ENCODE measurements at places on chromosomes 16 and 17.

DNA sequence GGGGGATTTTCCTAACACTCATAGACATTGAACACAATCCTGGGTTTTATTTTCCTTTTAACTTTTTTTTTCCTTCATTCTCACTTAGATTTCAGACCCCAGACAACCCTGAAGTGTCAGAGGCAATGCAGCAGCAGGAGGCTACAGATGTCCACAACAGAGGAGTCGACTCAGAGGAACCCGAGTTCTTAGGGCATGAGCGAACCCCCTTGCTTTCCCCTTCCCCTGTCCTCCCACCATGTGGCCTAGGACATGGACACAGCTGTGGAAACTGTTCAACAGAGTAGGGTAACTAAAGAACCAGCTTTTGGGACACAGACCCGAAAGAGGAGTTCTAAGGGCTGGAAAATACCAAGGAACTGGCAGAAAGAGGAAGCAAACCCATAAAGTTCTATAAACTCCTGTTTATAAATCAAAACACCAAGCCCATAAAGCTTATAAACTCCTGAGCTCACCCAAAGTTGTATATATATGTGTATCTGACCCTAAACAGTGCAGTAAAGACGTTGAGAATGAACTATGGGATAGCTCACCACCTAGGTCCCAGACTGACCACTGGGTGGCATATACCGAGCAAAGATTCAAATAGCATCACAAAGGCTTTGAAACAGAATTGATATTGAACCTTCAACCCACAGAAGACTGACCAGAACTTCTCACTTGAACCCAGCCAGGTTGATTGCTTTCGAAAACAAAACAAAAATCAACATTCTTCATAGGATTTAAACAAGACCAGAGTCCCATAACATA is 33.9 kb downstream of the CMTM4 start:
- DNase-seq, result no peak

DNA sequence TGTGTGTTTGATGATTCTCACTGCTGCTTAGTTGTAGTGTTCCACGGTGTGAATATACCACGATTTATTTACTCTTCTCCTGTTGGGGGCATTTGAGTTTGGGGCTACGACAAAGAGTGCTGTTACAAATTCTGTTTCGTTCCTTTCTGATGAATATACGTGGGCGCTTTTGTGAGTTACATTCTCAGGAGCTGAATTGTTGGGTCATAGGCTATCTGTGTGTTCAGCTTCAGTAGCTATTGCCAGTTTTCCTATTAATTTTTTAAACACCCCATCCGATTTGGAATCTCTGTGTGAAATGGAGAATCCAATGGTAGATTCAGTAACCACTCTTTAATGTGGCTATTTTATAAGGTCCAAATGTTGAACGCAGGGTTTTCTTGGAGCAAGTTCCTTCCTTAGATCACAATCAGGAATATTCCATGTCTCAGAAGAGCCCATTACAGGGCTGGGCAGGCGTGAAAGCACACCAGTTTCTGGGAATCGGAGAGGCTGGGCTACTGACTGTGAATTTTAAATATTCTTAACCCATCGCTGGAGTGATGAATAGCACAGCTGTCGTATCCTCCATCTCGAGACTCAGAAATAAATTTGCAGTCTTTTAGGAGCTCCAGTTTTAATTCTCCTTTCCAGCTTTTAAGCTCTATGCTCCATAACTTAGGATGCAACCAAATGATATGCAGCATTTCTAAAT is 115.9 kb downstream of the PITPNC1 start:
- DNase-seq, result no peak

GRCh38 chr16:81280393-81280792 is 34.4 kb upstream of the GAN start:
- DNase-seq, result no peak

DNA sequence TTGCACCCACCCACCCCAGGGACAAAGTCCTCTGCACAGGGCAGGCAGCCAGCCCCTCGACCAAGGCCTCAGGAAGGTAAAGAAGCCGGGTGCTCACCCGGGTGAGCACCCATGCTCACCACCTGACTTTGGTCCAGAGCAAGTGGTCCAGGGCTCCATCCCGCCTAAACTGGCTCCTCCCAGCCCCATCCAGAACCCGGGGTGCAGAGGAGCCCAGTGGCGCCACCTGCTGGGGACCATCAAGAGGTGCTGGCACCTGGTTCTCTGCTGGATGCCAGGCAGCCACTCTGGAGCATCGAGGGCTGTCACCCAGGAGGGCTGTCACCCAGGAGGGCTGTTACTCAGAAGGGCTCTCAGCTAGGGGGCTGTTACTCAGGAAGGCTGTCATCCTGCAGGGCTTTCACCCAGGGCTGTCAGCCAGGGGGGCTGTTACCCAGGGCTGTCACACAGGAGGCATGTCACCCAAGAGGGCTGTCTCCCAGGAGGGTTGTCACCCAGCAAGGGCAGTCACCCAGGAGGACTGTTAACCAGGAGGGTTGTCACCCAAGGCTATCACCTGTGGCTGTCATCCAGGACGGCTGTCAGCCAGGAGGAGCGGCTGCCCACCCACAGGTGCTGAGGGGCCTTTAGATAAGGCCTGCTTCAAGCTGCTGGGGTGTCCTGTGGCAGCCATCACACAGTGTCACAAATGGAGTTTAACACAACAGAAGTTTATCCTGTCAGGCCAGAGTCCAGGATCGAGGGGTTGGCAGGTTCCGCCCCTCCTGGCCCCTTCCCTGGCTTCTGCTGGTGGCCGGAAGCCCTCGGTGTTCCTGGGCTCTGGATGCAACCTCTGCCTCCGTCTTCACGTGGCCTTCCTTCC is 98.5 kb downstream of the TNFRSF13B start:
- peak; percentile 11 for DNase-seq

DNA sequence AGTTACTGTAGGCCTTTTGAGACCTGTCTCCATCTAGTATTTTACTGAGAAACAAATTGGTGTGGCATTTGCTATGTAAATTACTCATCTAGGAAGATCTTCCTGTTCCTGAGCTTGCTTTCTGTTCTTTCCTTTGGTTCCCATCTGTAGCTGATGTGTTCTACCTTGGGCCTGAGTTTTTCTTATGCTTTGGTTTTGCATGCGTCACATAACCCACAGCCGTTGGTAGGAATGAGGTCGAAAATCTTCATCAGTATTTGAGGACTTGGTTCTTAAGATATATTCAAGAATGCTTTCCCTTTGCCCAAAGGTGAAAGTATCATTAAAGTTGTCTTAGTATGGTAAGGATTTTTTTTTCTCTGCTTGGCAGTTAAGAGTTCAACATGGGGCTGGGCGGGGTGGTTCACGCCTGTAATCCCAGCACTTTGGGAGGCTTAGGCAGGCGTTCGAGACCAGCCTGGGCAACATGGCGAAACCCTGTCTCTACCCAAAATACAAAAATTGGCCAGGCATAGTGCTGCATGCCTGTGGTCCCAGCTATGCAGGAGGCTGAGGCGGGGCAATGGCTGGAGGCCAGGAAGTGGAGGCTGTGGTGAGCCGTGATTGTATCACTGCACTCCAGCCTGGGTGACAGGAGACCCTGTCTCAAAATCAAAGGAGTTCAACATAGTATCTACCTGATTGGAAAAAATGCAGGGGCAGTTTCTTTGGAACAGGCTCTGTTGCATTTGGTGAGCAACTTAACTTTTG is 28.8 kb downstream of the IST1 start:
- DNase-seq, result no peak

DNA sequence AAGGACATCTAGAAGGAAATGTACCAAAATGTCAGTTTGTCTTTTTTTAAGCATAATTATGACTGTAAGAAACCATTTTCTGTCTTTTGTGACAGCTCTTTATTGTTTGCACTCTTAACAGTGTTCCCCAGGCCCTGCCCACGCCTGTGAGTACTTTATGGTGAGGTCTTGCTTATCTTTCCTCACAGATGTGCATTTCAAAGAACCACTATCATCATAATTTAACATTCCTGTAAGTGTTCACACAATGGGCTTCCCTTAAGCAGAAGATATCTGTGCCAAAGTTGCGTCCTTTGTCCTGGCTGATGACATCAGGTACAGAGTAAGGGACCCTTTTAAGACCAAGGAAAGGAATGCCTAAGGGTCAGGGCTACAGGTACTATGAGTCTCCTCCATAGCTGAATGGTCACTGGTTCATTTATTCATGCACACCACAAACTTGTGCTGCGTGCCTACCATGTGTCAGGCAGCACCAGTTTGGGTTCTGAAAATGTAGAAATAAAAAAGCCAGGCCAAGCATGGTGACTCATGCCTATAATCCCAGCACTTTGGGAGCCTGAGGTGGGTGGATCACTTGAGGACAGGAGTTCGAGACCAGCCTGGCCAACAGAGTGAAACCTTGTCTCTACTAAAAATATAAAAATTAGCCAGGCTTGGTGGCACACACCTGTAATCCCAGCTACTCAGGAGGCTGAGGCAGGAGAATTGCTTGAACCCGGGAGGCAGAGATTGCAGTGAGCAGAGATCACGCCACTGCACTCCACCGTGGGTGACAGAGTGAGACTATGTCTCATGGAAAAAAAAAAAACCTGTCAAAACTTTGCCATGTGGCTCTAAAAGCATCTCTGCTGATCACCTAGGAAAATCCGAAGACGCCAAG is 55.4 kb upstream of the NLK start:
- DNase-seq, result no peak

All from activated CD8-positive, alpha-beta memory T cell treated with anti-CD3 and anti-CD28 coated beads for 1 hour (primary cell).